Germinal center (tissue), 1 donor: ENCODE measurements at places on chromosomes 7 and 10.
A peak's percentile ranks its signal among the peaks of the same experiment; 100 is the strongest.

GRCh38 chr10:108901781-108902618, 1021.3 kb downstream of the XPNPEP1 start:
- no peak for DNase-seq

GRCh38 chr7:123641901-123642300, 13.8 kb upstream of the LMOD2 start:
- DNase-seq = no peak

- DNase-seq = no peak
These were observed 27.4 kb upstream of the ENTPD1 start for GRCh38 chr10:95728526-95728925.

GRCh38 chr7:142581341-142581740, 167.9 kb upstream of the PRSS1 start:
- DNase-seq = peak; percentile 49

GRCh38 chr7:7517754-7518153, 17.9 kb downstream of the COL28A1 start:
- DNase-seq = no peak

- no peak for DNase-seq
These were observed 19.2 kb downstream of the ITPRIP start for GRCh38 chr10:104318810-104319741.

- no peak for DNase-seq
These were observed 13.5 kb downstream of the KCNH2 start for GRCh38 chr7:150964593-150965111.

GRCh38 chr7:40354711-40355110, 219.9 kb downstream of the SUGCT start:
- no peak for DNase-seq

- DNase-seq = no peak
These were observed 6.4 kb upstream of the NT5C2 start for GRCh38 chr10:103199488-103199887.

- no peak for DNase-seq
These were observed 2.4 kb downstream of the SH2D4B start for GRCh38 chr10:80540136-80540535.

DNA sequence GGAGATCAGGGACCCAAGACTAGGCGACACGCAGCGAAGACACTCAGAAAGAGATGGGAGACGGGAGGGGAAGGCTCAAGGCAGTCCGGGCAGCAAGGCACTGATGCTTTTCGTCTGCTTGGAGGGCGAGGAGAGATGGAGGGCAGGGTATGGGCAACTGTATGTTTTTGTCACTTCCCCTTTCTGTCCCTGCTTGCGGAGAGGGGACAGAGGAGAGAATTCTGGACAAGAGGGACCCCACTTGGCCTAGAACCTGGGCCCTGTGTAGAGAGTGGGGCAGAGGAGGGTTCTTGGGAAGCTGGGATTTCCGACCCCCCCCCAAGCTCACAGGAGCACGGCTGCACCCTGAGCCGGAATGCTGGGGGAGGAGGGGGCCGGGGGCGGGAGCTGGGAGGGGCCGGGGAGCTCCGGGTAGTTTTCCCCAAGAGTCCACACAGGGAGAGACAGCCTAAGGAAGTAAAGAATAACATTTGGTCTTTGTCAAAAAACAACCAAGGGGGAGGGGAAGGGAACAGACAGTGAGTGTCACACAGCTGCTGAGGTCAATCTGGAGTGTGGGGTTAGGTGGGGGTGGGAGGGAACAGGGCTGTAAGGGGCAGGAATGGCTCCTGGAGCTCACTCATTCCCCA, 1.8 kb downstream of the LRCH4 start:
- DNase-seq = peak; percentile 37

GRCh38 chr10:78451592-78451991, 417.9 kb downstream of the RPS24 start:
- no peak for DNase-seq

GRCh38 chr10:17808971-17809841, at the start of gene MRC1:
Gene MRC1 (plus strand): TSS chr10:17809348. CDS start chr10:17809466, 118 bp downstream.
- no peak for DNase-seq

DNA sequence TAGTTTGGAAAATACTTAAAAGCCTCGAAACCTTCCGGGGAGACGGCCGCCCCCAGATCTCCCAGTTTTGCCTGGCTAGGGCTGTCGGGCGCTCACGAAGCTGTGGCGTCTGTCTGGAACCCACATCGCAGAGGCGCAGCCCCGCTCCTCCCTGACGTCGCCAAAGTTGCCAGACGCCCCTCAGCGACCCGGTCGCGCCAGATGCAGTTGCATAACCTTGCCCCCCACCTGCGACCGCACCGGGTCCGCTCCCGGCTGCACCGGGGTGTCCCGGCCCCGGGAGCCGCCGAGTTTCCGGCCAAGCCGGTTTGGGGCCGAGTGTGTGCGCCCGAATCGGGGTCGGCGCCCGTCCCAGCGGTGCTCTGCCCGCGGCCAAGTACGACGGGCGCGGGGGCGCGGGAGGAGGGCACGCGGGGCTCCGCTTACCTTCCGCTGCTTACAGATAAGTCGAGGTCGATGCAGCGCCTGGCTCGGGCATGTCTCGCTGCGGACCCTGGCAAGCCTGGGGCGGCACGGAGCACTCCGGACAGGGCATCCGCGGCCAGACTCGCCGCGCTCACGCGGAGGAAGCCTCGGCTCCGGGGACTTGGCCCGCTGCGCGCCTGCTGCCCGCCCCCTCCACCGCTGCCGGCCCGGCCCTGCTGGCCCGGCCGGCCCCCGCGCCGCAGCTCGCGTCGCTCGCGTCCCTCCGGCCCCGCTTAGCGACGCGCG, 665 bp downstream of the INSYN2A start:
- DNase-seq = no peak
